ENCODE measurements at places on chromosomes 16 and 17.

GRCh38 chr17:7555320-7555948 is 3.1 kb upstream of the TNFSF13 start:
- DNase-seq, result no peak

- DNase-seq, result no peak
Observed at GRCh38 chr17:46769531-46770438, 48.7 kb downstream of the WNT3 start.

DNA sequence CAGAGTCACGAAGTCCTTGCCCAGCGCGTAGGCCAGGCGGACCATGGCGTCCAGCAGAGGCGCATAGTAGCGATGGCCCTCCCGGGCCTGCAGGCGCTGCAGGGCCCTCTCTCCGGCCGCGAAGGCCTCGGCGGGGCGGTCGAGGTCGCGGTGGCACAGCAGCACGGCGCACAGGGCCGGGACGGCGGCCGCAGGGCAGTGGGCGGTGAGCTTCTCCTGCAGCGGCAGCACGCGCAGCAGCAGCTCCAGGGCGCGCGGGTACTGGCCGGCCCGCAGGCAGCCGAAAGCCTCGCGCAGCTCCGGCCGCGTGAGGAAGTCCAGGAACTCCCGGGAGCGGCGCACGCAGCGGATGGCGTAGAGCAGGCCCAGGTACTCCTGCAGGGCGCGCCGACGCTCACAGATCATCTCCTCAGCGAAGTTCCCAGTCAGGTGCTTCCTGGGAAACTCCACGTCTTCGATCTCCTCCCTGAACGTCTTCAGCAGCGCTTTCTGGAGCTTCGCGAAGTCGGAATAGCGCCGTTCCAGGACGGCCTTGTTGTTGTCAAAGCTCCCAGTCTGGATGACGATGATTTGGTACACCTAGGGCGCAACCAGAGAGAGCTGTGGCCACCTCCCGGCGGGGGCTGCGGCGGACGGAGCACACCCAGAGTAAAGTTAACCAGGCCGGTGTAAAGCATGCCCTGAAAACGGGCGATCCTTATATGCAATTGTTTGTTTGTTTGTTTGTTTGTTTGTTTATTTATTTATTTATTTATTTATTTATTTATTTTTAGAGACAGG is 7.4 kb downstream of the SNX20 start:
- no peak for DNase-seq

- no peak for DNase-seq
Observed at GRCh38 chr16:80997139-80997798, 9.4 kb downstream of the CMC2 start.

DNA sequence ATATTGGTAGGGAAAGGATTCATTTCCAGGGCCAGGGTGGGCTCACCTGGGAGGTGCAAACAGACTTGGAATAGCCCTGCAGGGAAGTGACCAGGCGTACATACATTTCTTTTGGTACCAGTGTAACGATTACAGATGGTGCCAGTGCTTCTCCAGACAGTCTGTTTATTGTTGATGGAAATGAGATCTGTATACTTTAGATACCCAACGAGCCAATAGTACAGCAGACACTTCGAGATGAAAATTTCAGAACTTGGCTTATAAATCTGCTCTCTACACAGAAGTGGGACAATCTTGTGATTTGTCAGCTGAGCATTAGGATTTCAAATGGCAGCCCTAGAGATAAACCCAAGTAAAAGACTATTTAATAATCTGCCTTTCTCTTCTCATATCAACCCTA is 57.9 kb downstream of the HS3ST2 start:
- DNase-seq, result no peak

Measured in Panc1 (cell line).